Amniotic stem cell (primary cell): ENCODE measurements at places on chromosomes 4 and X.

GRCh38 chrX:81301877-81302276 lies 100.0 kb downstream of the SH3BGRL start:
- DNase-seq: no peak

GRCh38 chr4:164700471-164700870 lies 53.5 kb upstream of the SMIM31 start:
- DNase-seq: no peak

DNA sequence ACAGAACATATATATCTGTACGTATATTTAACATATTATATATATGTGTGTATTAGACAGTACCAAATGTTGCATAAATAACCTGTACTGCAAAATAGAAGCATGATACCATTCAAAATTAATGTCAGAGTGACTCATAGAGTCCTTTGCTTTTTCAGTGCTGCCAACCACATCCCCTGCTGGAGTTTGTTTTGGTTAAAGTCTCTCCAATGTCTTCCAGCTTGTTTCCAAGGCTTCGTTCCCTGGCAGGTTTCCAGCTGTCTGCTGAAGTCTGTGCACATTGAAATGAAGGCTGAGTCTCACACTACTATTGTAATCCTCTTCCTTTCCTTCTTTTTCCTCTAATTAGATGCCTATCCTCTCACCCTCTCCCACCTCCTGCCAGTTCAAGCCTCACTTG lies 14.9 kb downstream of the NRK start:
- DNase-seq: peak; percentile 58

GRCh38 chrX:45056428-45057145 lies 144.1 kb downstream of the DIPK2B start:
- DNase-seq: no peak

GRCh38 chr4:26178854-26179253 lies 142.0 kb upstream of the RBPJ start:
- no peak for DNase-seq

GRCh38 chr4:152185786-152186550 lies 349.9 kb downstream of the FBXW7 start:
- no peak for DNase-seq

- DNase-seq: no peak
Observed at GRCh38 chr4:26489101-26489985, 941 bp downstream of the CCKAR start.

- DNase-seq: peak; percentile 46
Observed at GRCh38 chrX:103356130-103356798, at the start of gene TCEAL9. Gene TCEAL9 (plus strand): TSS chrX:103356506. CDS start chrX:103357685, 1,179 bp downstream.

GRCh38 chrX:118337687-118338086 lies 8.2 kb upstream of the WDR44 start:
- no peak for DNase-seq

- no peak for DNase-seq
Observed at GRCh38 chr4:150087006-150087405, 8.8 kb downstream of the DCLK2 start.
